Hindlimb muscle (tissue), 1 donor: ENCODE measurements at places on chromosomes 6 and 20.

- no peak for DNase-seq
Measured at GRCh38 chr6:137704802-137705159, 162.3 kb upstream of the TNFAIP3 start.

- DNase-seq = peak; percentile 47
Measured at GRCh38 chr6:6640926-6641325, 52.4 kb downstream of the LY86 start.

GRCh38 chr6:45963896-45964295 lies 51.8 kb downstream of the CLIC5 start:
- no peak for DNase-seq

GRCh38 chr6:25698631-25699030 lies 46.6 kb downstream of the SCGN start:
- DNase-seq = no peak

DNA sequence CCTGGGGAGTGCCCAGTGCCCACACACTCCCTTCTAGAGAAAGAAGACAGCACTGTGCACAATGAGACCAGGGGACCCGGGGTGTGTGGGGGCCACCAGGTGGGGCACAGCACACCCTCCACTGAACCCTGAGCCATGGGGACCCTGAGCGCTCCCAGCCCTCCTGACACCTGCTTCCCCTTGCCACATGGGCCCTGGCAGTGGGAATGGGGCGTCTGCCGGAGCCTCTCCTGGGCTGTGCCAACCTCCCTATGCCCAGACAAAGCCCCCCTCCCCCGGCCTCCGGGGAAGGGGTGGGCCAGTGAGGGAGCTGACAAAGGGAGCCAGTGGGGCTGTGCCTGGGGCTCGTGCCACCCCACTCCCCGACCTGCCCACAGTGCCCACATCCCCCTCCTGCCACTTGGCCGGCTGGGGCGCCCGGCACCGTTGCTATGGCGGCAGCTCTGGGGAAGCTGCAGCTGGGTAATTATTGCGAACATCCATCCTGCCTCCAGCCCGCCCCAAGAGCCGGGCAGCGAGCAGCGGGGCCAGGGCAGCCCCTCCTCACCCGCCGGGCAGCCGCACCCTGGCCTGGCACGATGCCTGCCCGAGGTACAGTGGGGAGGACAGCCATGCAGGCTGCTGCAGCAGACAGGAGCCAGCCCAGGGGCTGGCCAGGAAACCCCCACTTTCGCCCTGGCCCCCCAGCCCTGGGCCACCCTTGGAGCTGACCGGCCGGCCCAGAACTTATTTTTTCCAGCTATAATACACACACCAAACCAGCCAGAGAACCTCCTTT lies 41.9 kb upstream of the NOL4L start:
- DNase-seq = no peak

DNA sequence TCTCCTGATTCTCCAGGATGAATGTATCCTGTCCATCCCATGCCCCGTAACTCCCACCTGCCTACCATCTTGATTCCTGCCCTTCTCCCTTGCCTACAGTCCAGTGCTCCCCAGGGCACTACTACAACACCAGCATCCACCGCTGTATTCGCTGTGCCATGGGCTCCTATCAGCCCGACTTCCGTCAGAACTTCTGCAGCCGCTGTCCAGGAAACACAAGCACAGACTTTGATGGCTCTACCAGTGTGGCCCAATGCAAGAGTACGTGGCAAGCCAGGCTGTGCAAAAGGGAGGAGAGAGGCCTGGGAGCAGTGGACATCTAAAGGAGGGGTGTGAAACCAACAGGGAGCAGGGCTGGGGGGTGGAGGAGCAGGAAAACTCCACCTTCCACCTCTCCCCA lies 15.0 kb upstream of the ZNF76 start:
- no peak for DNase-seq

DNA sequence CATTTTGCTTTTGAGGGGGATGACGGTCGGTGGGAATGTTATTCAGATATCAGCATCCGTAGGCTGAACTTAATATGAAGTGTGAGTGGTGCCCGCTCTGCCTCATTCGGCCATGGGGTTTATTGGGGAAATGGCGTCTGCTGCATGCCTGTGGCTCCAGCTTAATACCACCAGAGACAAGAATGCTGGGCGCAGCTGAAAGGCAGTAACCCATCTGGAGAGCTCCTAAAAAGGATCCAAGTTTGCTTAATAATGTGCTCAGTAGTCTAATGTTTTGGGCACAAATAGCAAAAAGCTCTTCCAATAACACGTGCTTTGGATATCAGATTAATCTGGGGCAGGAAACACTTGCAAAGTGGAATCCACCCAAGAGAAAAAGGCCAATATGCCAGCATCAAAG lies 273.0 kb upstream of the TAB2 start:
- no peak for DNase-seq

DNA sequence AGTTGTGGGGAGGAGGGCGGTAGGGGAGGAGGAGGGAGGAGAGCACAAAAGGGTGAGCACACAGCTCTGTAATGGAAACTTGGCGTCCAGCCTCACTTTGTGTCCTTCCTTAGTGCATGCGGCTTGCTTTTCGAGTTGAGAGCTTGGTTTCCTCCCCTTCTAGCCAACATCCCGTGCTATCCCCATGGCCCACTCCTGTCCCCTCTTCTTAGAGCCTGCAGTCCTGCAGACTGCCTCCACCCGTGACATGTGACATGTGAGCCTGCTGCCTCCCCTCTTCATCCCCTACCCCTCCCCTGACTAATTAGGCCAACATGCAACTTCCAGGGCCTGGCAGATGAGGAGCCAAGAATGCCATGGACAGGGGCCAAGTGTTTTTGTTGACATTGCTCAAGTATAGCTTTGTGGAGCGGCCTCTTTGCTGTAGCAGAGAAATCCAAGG lies 63.2 kb downstream of the SLC24A3 start:
- peak; percentile 85 for DNase-seq

GRCh38 chr20:8153281-8153908 lies 21.3 kb downstream of the PLCB1 start:
- no peak for DNase-seq

GRCh38 chr20:41398408-41398807 lies 31.8 kb upstream of the EMILIN3 start:
- DNase-seq = peak; percentile 58

GRCh38 chr6:11160199-11160598 lies 48.7 kb upstream of the ERVFRD-1 start:
- DNase-seq = no peak

- DNase-seq = no peak
Measured at GRCh38 chr20:59414936-59415623, 114.7 kb downstream of the EDN3 start.

- DNase-seq = no peak
Measured at GRCh38 chr6:32116674-32117073, 7.5 kb upstream of the TNXB start.

DNA sequence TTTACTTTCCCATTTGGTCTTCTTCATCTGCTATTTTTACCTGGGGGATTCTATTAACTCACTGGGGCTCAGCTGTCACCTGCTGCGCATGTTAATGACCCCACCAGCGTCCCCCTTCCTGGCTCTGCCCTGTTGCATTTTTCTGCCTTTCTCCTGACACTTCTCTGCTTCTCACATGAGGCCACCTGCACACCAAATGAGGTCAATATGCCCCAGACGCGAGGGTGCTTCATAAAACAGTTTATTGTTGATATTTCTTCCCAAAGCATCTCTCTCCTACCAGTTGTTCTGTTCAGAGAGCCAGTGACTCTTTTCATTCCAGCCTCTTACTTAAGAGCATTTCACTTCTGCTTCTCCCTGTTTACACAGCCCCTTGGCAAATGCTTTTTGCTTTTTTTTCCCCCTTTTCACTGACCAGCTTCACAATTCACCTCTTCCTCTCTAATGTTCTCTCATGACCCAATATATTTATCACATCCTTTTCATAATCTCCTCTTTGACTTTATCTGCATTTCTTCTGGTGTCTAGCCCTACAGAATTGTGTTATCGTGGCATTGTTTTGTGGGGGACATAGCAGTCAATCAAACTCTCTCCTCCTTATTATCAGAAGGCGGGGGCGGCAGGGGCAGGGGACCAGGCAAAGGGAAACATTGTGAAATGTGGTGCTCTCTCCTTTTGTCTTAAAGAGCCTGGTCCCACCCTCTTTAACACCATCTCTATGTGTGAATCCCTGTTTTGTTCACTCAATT lies 545.8 kb upstream of the CITED2 start:
- DNase-seq = no peak

- no peak for DNase-seq
Measured at GRCh38 chr6:87671555-87672029, 30.4 kb downstream of the AKIRIN2 start.

GRCh38 chr6:36685166-36685924 lies 6.8 kb downstream of the CDKN1A start:
- DNase-seq = no peak

GRCh38 chr6:29995340-29995777 lies 53.0 kb downstream of the HLA-A start:
- DNase-seq = no peak

DNA sequence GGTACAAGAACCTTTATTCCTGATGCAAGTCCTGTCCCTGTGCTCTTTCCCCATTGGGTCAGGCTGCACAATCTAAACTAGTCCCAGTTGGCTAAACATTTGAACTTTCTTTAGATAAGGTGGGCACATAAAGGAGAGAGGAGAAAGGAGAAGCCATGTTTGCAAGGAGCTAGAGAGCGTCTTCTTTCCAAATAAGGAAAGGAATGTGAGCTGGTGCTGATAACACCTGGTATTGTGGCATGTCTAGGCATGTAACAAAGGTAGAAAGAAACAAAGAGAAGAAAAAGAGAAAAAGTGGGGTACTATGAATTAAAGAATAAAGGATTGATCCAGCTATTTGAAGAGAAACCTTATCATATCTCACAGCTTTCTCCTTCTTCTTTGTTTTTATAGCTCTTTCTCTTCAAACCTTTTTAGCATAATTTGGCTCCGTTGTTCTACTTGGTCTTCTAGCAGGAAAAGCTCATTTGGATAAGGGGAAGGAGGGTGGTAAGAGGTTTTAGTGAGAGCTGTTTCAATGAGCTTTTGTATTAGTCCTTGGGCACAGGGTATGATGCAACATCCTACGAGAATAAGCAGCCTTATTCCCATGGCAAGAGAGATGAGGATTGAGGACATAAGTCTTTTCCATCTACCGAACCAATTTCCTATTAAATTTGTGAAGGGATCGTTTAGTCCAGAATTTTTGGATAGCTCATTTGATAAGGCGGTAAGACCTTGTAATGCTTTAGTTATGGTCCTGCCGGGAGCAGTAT lies 415.5 kb upstream of the MAN1A1 start:
- DNase-seq = no peak

- no peak for DNase-seq
Measured at GRCh38 chr6:112310439-112311125, 36.5 kb upstream of the RFPL4B start.

DNA sequence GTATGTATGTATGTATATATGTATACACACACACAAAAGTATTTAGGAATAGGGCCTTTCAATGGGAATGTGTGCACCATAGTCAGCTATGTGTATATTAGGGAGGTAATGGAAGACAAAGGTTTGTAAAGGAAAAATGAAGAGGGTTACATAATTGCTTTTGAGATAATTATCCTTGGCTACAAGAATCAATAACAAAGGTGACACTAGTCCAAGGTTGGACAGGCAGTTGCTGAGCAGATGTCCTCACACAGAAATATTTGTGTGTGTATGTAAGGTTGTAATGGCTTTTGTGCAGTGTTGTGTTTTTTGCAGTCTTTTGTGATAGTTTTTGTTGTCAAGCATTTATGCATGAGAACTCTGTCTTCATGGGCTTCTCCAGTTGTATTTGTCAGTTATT lies 157.9 kb upstream of the MARCKS start:
- no peak for DNase-seq

DNA sequence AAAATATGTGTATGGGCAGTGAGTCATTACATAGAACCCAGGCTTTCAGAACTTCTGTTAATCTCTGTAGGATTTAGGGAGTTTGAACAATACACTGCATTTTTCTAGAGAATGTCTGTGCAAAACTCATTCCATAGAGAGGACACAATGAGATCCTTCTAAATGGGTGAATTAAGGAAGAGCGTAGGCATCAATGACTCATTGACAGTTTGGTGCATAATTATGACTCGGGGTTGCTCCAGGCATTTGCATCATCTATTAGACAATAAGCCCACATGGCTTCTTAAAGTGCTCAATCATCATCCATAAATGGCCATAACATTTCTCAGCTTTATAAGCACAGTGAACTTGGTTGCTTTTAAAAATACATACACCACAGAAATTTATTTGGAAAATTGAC lies 625.5 kb downstream of the CDH26 start:
- no peak for DNase-seq

- DNase-seq = no peak
Measured at GRCh38 chr6:98286620-98287019, 547.8 kb upstream of the POU3F2 start.

DNA sequence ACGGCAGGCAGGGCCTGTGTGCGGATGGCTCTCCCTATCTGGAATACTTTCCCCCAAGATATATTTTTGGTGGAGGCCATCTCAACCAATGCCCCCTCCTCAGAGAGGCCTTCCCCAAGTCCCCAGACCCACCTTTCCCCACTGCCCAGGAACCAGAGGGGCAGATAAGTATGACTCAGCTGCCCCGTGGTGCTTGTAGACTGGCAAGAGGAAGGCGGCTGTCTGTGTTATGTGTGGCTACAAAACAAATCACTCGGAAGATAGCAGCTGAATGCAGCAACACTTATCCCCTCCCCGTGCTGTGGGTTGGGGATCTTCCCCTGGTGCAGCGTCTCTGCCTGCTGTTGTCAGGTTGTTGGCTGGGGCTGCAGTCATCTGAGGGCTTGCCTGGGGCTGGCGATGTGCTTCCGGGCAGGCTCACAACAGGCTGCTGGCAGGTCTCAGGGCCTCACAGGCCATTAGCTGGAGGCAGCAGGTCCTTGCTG lies 7.1 kb downstream of the NPEPL1 start:
- no peak for DNase-seq

GRCh38 chr6:27414996-27415395 lies 26.4 kb downstream of the ZNF391 start:
- no peak for DNase-seq
